ENCODE measurements at places on chromosomes 1 and 21.
A peak's percentile ranks its signal among the peaks of the same experiment; 100 is the strongest.

- DNase-seq: peak; percentile 65
These were observed 2.9 kb downstream of the IFI6 start for GRCh38 chr1:27668808-27669723.

DNA sequence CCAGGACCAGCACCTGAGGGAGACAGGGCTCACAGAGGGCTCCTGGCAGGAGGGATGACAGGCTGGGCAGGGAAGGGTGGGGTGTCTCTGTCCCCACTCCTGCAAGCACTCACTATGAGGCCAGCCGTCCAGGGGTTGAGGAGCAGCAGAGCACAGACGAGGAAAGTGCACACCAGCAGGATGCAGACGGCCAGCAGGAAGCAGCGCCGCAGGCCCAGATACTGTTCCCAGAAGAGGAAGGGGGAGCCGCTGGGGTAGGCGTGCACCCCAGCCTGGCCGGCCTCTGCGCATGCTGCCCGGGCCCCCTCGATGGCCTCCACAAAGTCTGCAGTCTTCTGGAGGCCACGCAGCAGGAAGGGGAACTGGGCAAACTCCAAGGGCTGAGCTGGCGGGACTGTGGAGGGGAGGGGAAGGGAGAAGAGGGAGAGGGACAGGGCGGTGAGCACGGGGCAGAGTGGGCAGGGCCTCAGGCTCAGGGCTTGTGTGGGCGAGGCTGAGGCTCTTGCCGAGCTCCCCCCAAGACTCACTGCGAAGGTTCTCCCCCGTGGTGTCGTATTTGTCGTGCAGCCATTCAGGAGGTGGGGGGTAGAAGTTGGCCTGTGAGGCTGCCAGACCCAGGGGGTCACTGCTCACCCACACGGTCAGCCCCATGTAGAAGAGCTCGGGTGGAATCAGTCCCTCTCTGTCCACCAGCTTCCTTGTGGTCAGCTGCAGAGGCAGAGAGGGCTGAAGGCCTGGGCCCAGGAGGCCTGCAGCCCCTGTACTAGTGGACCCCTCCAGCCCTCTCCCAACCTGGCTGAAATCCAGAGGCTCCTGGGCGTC, 16.5 kb downstream of the PTCH2 start:
- DNase-seq: no peak

DNA sequence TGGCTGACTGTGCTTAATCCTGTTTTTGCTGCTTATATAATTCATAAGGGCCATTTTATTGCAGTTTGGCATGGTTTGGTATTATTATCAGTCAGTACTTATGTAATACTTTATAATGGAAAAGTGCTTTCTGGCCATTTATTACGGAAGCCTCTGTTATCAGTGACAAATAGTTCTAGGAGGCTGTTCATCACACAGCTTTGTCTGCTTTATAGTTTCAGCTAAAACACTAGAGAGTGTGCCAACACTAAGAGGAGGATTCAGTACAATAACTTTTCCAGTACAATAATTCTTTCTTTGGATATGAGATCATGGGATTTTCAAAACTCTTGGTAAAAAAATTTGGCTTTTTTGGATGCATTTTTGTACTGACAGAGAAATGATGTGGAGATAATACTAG, 102.9 kb upstream of the PTGFR start:
- DNase-seq: no peak

GRCh38 chr1:150561974-150562445, 12.8 kb downstream of the ADAMTSL4 start:
- DNase-seq: peak; percentile 68

DNA sequence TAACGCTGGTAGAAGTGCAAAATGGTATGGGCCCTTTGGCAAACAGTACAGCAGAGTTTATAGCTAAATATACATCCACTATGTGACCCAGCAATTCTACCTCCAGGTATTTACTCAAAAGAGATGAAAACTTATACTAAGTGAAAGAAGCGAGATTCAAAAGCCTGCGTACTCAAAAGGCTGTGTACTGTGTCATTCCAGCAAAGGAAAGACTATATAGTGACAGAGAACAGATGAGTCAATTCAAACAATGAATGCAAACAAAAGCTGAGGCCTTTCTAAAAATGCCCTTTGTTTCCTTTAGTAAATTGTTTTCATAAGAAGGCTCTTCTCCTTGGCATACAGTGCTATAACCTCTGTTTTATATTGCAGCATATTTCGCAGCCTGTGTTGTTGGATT, 268.8 kb upstream of the CSF3R start:
- DNase-seq: no peak

DNA sequence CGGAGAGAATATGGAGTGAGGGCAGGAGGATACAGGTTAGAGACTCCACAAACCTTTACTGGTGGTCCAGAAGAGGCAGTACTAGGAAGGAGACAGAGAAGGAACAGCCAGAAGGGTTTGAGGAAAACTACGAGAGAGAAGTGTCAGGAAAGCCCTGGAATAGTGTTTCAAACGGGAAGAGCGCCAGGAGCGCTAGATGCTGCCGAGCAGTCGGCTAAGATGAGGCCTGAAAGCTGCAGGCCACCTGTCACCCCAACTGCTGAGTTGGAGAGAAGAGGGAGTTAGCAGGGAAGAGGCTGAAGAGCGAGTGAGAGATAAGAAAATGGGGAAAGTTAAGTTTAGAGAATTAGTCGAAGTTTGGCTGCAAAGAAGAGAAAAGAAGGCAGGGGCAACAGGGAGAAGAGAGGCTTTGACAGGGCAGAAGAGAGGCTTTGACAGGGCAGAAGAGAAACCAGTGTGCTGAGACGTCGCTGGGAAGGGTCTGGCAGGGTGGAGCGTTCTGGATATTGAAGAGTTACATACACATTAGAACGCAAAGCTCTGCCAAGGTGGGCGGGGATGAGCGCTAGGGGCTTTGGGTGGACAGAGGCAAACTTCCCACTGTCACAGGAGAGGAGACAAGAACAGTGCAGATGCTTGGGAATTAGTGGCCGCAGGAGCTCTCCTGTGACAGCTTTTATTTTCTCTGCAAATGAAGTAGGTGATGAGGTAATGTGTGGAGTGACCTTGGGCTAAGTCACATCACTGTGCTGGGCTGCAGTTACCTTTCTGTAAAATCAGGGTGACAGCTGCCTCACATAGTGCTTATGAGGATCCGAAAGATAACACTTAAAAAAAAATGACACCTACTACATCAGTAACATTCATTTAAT, 31.2 kb downstream of the PCSK9 start:
- DNase-seq: no peak

- no peak for DNase-seq
These were observed 610.3 kb upstream of the USP24 start for GRCh38 chr1:55825461-55825860.

GRCh38 chr1:92728697-92729096, 56.2 kb downstream of the EVI5 start:
- no peak for DNase-seq

DNA sequence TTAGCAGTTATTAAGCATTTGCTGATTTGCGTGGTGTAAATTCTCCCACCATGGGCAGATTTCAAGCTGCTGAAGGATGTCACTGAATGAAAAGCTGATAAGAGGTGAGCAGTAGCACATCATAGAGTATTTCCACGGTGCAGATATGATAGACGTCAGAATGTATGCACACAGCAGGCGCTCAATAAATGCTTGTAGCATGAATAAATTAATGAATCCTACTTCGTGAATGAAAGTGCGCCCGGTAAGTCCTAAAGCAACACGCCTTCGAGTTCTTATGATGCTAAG, 510 bp upstream of the UBIAD1 start:
- no peak for DNase-seq
